Immature natural killer cell (primary cell): ENCODE measurements at places on chromosomes 11 and 22. TPM values are rescaled to one million over a fixed set of nuclear protein-coding genes. Genes with fewer than 3 reads are reported as not detected.

ZBTB16 gene
- 90.4 TPM for polyA plus RNA-seq

DNA sequence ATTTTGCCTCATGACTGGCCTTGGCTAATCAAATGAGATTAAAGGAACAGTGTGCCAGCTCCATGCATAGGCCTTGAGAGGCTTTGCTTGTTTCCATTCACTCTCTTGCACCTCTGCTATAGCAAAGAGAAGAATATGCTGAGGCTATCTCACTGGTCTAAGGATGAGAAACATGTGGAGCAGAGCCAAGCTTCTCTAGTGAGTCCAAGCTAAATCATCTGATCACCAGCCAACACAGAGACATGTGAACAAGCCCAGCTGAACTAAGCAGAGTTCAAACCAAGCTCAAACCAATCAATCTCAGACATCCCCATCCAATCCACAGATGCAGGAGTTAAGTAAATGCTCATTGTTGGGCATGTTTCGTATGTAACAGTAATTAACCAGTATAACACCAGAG lies 69.4 kb upstream of the API5 start:
- no peak for DNase-seq

MS4A6E gene
- polyA plus RNA-seq: not detected

CHST1 gene
- polyA plus RNA-seq: not detected

DNA sequence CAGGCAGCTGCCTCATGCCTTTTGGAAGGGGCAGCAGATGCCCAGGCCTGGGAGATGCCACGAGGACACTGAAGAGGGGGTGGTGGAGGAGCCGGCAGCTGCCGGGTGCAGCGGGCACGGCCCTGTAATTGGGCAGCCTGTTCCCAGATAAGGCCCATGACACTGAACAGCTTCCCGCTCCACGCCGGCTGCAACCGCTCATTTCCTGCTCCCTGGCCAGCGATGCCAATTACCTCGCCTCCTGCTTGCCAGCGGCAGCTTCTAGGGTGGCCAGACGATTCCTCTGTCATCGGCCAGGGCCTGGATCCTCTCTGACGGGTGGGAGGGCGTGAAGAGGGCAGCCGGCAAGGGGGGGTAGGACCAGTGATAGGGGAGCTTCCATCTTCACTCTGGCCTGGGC lies 22.8 kb downstream of the FLRT1 start:
- DNase-seq: no peak

GRCh38 chr22:49503321-49503720 lies 324.4 kb downstream of the BRD1 start:
- DNase-seq: no peak

PGA5 gene
- not detected for polyA plus RNA-seq

DNA sequence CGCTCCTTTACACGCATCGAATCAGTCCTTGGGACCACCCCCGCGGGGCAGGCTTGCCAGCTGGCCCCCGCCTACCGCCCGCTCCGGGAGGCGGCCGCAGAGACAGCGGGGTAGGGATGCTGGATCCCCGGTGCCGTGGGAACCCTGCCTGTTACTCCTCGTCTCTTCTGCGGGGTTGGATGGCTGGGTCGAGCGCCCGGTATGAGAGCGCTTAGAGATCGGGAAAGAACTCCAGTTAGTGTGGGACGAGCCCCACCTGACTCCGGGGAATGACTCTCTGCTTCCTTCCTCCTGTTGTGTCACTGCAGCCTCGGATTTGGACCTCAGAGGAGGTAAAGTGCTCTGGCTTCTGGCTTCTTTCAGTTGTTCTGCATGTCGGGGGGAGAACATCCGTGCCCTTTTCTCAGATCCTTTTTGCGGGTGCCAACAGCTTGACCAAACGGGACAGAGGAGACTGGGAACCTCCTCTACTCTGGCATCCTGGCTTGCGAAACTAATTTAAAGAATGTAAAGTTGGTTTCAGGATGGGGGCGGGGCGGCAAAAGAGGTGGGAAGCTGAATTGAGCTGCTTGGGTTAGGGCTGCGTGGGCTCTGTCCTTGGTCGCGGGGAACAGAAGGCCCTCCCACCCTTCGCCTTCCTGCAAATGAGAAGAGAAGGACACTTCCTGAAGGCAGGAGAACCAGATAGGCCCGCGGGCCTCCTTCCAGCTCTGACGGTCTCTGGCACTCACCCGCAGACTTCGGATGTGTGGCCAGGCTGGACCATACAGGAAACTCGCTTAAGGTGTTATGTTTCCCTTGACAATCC lies 938 bp downstream of the LAYN start:
- peak; percentile 17 for DNase-seq

DNA sequence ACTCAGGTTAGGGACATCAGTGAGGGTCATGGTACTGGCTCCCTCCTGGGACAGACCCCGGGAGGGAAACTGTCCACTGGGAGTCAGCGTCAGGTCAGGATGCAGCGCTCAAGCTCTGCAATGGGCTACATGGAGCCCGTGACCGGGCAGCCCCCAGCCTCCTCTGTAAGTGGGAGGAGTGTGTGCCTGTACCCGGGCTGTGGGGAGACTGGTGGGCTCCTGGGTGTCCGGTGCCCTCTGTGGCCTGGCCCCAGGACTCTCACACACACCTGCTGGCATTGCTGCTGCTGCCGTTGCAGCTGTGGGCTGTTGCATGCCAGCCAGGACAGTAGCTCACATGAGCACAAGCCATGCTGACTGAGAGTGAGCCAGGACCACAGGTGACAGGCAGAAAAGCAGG lies 630.3 kb downstream of the TBC1D22A start:
- no peak for DNase-seq

DNA sequence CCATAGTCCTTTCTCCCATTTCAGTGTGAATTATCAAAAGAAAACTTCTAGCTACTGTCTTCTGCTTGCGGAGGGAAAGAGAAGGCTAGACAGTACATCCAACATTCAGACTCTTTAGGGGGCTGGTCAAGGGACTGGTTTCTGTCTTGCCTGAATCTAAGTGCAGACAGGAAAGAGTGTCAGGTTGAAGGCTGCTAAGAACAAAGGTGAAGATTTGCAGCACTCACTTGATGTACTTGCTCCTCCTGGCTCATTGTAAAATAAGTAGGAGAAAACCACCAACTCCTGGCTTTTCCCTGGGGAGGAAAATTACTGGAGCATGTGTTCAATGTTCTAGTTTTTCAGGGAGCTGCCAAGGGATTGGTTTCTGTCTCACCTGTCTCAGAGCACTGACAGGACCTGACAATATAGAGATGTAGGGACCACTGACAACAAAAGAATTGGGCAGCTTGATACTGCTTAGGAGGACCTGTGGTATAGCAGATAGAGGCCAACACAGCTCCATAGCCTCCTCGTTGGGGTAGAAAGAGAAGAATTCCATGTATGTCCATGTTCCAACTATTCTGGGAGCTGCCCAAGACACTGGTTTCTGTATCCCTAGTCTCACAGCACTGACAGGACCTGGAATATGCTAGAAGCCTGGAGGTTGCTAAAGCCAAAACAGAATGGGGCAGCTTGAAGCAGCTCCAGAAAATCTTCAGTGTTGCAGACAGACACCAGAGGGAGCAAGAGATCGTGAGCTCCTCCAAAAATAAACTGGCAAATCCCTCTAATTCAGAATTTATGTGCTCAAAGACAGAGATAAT lies 39.7 kb upstream of the MMP12 start:
- no peak for DNase-seq

GRCh38 chr22:35170716-35171697 lies 86.3 kb upstream of the HMGXB4 start:
- DNase-seq: no peak

A4GALT gene
- not detected for polyA plus RNA-seq

H19 gene
- polyA plus RNA-seq: not detected

CCDC87 gene
- polyA plus RNA-seq: not detected

- no peak for DNase-seq
Observed at GRCh38 chr11:115630214-115630613, 126.0 kb upstream of the CADM1 start.

MYBPC3 gene
- polyA plus RNA-seq: not detected

- DNase-seq: no peak
Observed at GRCh38 chr11:134604886-134605285, 192.8 kb upstream of the B3GAT1 start.

DNA sequence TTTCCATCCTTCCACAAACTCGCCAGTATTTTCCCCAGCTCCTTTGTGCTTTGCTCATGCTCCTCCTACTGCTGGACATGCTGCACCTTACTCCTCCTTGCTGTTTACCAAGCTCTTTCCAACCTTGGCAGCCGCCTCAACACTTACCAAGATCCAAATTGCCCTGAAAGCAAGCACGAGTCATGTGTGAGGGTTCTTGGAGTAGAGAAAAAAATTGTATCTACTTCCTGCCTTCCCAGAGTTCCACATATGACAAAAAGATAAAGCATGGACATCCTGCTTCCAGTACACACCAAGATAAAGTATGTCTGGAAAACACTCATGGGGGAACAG lies 767.5 kb downstream of the NTM start:
- no peak for DNase-seq

DNA sequence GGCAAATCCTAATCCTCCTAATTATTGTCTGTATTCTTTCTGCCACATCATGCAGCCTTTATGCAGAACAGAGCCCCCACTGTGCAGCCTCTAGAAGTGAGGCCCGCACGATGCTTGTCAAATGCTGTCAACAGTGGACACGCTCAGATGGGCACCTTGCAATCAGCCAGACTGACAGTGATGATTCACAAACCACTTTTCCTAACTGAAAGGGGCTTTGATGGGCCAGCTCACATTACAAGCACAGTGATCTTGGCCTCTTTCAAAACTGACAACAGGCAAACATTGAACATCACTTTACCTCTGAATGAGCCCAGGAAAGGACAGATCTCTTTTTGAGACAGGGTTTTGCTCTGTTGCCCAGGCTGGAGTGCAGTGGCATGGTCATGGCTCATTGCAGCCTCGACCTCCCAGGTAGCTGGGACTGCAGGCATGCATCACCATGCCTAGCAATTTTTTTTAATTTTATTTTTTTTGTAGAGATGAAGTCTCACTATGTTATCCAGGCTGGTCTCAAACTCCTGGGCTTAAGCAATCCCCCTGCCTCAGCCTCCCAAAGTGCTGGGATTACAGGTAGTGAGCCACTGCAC lies 18.0 kb upstream of the E2F8 start:
- no peak for DNase-seq

- DNase-seq: no peak
Observed at GRCh38 chr11:125078516-125079140, 15.5 kb downstream of the SLC37A2 start.

GRIK4 gene
- polyA plus RNA-seq: 3.6 TPM

GRCh38 chr11:131592734-131593133 lies 222.3 kb downstream of the NTM start:
- DNase-seq: no peak

GRCh38 chr11:76617553-76618265 lies 52.8 kb downstream of the LRRC32 start:
- DNase-seq: no peak

- DNase-seq: peak; percentile 70
Observed at GRCh38 chr11:64866173-64866491, 12.3 kb downstream of the EHD1 start.

- DNase-seq: no peak
Observed at GRCh38 chr11:124339396-124340141, 19.6 kb upstream of the OR8D2 start.

GRCh38 chr22:49929211-49929979 lies 11.0 kb downstream of the CRELD2 start:
- DNase-seq: peak; percentile 77

DNA sequence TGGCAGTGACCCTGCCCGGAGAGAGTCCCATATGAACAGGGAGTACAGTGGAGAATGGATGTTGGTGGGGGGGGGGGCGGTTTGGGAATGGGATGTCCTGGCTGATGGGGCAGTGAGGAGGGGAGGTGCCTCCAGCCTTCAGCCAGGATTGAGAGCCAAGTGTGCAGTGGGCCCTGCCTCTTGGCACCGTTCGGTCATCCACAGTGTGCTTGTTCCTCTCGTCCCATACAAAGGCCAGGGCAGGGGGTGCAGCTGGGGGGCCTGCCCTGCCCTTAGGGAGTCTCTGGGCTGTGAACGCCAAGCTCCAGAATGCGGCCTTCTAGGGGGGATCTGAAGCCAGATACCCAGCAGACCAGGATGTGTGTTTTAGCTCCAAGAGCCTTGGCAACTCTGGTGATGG lies 34.0 kb downstream of the KCNC1 start:
- no peak for DNase-seq

GRCh38 chr11:16613262-16613511 lies 125.3 kb upstream of the C11orf58 start:
- DNase-seq: no peak

GRCh38 chr11:125410091-125410490 lies 86.0 kb downstream of the FEZ1 start:
- DNase-seq: no peak

GRCh38 chr22:45760682-45761081 lies 89.0 kb downstream of the ATXN10 start:
- no peak for DNase-seq

OR52B2 gene
- not detected for polyA plus RNA-seq

GRCh38 chr11:86559311-86559945 lies 113.0 kb downstream of the ME3 start:
- no peak for DNase-seq

OR51B5 gene
- polyA plus RNA-seq: not detected

DNA sequence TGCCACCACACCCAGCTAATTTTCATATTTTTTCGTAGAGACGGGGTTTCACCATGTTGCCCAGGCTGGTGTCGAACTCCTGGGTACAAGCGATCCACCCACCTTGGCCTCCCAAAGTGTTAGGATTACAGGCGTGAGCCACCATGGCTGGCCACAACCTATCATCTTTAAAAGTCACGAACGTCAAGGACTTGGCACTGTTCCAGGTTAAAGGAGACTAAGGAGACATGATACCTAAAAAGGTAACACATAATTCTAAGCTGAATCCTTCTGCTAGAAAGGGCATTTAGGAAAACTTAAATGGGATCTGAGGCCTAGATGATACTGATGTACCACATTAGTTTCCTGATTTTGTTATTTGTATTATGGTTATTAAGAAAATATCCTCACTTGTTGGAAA lies 43.3 kb upstream of the SYT9 start:
- DNase-seq: no peak

DNA sequence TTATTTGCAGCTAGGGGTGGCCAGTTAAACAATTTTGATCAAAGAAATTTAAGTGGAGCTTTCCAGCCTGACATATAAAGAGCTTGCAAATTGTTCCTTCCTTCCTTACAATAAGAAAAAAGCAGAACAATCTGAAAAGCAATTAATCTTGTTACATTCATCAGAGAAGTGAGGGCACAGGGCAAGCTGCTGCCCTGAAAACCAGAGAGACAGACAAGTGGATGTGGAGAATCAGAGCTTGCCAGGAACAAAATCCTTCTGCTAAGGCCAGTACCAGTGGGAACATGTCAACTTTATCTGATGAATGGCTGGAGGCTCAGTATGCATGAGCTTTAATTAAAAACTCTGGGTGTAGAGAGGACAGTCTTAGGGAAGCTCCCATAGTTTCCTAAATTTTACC lies 8.8 kb downstream of the CCDC179 start:
- DNase-seq: no peak
